ENCODE measurements at places on chromosomes 12 and 14. TPM values are rescaled to one million over a fixed set of nuclear protein-coding genes. Genes with fewer than 3 reads are reported as not detected.

GRCh38 chr12:4032924-4033615 is 159.9 kb upstream of the PARP11 start:
- no peak overlapping the region for H3K4me3 ChIP-seq
- no peaks in the 10 kb centered on the region for H3K27me3 ChIP-seq
- H3K27ac ChIP-seq = no peak overlapping the region
- no peak for DNase-seq
- H3K4me1 ChIP-seq = peaks cover 13% of the 10 kb centered on the region

ASB8 gene
- total RNA-seq = 35.6 TPM

HHIPL1 gene
- 10.8 TPM for total RNA-seq

P2RX2 gene
- total RNA-seq = 0.16 TPM
